ENCODE measurements at places on chromosomes 2 and 18.
A peak's percentile ranks its signal among the peaks of the same experiment; 100 is the strongest.

DNA sequence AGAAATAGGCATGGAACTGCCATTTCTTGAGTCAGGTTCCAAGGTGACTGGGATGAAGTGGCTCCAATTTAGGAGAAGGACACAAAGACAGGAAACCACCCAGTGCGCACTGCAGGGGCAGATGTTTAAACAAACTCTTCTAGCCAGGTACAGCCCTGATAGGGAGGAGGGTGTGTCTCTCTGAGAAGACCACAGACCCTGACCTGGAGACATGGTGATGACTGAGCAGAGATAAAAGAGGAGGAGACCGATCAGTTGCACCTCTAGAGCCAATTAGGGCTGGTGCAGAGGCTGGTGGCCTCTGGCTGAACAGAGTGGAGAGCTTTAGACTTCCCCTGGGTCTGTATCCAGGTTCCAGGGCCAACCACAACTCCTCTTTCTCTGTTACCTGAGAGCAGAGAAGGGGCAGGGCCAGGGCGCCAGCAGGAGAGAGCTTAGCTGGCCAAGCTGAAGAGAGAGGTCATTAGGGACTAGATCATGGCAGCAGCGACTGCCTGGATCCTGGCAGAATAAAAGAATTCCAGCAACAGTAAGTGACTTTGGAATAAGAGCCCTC is 5.4 kb upstream of the SPOPL start:
- no peak for DNase-seq

DNA sequence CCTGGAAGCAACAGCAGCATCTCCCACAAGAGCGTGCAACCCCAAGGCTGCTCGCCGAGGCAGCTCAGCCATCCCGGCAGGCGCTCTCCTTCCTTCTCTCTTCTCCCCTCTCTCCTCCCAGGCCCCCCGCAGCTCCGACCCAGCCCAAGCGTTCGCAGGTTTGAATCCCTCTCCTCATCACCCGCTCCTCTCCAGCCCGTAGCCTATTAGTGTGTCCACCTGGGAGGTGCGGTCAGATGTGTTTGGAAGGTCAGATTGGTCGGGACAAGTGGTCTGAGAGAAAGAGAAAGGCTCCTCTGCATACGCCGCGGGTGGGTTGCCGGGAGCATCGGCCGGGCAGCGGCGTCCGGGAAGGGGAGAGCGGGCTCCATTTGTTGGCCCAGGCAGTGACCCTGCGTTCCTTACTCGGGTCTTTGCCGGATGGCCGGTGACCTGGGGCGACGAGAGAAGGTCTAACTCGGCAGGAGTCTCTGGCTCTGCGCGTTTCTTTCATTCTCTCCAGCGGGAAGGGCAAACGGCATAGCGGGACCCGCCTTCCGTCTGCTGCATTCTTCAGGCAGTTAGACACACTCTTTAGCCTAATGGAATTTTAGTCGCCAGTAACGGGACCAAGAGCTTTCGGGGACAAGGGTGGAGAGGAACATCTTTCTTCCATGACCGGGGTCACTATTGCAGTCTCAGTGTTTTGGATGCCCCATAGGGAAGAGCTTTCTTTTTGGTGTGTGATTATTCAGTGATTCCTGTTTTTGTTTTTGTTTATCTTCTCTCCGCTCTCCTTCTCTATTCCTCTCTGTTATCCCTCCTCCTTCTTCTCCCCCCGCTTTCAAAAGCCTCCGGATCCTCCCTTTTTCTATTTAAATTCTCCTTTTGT is 1.1 kb upstream of the TMEFF2 start:
- DNase-seq: no peak

GRCh38 chr2:60661073-60661738 is 94.9 kb upstream of the PAPOLG start:
- no peak for DNase-seq

DNA sequence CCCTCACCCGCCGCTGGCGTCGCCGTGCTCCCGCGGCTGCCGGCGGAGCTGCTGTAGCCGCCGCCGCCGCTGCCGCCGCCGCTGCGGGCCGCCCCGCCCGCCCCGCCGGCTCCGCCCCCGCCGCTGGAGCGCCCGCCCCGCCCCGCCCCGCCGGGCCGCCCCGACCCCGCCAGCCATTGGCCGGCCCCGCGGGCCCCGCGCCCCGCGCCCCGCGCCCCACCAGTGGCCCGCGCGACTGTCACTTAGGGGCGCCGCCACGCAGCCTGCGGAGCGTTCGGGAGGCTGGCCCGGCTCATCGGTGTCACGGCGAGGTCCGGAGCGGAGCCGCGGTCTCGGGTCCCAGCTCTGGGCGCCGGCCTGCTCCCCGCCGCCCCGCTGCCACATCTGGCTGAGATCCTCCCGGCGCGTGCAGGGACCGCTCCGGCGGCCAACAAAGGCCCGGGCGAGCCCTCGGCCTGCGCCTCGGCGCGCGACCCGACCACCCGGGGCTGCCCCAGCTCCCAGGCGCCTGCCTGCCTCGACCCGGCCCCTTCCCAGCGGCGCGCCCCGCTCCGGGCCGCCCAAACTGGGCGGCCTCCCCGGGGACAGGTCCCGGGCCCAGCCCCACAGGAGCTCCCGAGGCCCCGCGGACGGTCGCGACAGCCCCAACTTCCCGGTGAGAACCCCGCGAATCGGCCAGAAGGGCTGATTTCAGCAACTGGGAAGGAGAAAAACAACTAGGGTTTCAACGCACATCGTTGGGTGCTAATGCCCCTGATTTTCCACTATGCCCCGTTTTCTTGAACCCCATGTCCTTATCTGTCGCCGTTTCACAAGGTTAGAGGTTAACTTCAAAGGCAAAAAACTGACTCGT is at the start of gene MGAT4A:
MGAT4A (minus strand) TSS at position 92 of the 853 bp plus-strand sequence. CDS start 4,800 bp downstream, outside the sequence.
- peak; percentile 45 for DNase-seq

DNA sequence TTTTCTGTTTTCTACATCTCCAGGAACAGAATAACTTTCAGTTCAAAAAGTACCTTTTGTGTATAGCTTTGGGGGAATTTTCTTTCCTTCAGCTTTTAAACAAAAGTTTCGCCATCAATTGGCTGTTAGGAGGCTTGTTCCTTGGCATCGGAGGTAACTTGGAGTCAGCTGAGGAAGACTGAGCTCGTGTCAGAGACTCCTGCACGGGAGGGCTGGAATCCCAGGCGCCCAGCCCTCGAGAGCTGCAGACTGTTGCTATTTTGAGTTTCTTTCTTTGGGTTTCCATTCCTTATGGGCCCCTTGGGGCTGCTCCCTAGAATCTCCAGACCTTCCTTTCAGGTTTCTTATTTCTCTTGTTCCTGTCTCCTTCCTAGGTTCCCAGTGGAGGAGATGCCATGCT is 8.1 kb downstream of the EMILIN2 start:
- DNase-seq: no peak

GRCh38 chr18:41396861-41397260 is 558.2 kb upstream of the PIK3C3 start:
- no peak for DNase-seq

DNA sequence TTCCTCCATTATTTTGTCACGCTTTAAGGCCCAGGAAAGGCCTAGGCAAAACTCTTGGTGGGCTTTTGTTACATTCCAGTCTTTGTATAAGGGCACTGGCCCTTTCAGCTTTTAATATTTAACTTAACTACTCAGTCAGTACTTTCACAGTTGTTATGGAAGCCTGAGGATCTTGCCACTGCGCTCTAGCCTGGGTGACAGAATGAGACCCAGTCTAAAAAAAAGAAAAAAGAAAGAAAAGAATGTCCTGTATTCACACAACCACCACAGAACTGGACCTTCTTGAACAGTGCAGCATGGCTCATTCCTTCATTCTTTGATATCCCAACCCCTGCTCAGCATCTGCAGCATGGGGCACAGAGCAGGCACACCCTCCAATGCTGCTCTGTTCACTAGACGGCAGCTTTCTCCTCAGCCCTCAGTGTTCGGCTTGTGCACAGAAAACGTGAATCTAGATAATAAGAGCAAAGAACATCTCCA is 93.4 kb upstream of the MSH2 start:
- no peak for DNase-seq

DNA sequence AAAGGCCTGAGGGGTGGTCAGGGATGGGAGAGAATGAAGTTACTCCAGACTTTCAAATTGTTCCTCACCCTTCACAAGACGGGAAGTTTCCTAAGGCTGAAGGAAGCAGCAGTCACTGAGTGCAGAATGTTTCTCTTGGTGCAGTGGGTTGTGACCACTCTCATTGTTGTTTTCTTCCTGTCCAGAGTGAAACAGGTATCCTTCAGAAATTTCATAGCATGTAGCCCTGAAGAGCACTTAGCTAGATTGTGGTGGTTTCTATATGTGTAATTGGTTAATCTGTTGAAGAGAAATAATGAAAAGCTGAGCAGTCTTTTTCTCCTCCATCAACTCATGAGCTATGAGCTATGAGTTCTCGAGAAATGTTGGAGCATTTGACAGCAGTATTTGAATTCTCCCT is 96.8 kb downstream of the GPD2 start:
- DNase-seq: no peak

DNA sequence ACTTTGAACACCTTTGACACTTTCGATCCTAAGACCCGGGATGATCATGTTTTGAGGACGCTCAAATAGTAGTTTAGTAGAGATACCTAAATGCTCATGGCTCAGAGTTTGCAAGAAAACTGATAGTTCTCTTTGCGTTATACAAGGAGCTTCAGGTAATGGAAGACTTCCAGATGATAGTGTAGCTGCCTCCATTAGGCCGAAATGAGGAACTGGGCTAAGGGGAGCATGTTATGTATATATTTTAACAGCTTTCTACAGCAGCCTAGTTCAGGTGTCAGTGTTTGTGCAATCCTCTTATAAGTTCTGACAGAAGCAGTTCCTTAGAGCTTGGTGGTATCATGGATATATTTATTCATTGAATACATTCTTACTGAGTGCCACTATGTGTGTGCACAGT is 126.7 kb upstream of the EPC2 start:
- DNase-seq: no peak

- DNase-seq: no peak
Measured at GRCh38 chr18:63997041-63997440, 27.2 kb downstream of the SERPINB8 start.

GRCh38 chr2:503288-503999 is 173.8 kb downstream of the TMEM18 start:
- no peak for DNase-seq

- no peak for DNase-seq
Measured at GRCh38 chr2:30149513-30149912, 2.7 kb downstream of the YPEL5 start.

DNA sequence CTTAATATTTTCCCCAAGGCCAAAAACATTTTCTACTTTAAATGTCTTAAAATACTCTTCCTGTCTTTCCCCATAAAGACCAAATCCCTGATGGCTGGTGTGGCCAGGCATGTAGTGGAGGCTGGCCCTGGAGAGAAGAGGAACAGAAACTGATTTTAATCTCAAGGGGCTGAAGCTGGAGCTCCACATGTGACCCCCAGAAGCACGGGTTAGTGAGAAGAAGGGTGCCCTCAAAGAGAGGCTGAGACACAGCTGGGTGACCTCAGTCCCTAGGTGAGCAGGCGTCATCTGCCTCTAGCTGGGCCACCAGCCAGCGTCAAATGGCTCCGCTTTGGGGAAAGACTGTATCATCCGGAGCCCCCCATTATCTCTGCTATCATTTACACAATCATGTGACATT is 19.3 kb upstream of the TMEM18 start:
- no peak for DNase-seq

DNA sequence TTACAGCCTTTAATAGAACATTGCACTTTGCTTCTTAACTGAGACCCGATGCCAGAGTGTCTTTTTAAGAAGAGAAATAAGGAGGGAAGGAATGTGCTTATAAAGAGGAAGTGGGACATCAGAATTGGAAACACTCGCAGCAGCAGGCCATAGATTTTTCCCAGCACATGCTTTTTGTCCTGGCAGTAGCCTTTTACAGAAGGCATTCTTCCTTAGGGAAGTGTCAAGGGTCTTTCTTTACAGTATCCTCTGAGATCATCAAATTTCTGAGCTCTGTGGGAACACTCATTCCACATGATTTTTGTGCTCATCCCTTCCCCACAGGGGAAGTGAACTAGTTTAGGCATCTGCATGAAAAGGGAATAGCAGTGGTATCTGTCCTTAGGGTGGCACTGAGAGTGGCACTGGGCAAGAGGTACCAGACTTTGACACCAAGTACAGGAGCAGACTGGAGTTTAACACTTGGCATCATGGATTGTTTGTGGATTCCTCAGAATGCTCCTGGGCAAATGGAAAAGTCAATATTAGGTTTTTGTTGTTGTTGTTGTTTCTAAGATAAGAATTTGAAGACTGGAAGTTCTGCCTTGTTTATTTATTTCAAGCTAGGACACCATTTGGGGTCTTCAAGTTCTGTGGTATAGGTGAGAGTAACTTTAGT is 4.1 kb downstream of the MYO1B start:
- DNase-seq: no peak

DNA sequence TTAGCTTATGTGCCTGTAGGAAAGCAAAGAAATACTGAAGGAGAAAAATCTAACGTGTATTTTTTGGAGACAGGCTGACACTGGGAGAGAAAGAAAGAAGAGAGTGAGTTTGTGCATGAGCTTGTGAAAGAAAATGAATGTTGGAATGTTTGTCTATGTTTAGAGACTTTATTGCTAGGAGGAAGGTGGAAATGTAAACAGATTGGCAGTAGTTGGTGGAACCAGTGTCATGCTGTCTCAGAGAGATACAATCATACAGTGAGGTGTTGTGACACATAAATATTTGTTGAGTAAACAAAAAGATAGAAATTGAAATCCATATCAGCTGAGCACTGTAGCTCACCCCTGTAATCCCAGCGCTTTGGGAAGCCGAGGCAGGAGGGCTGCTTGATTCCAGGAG is 222.2 kb upstream of the MEIS1 start:
- no peak for DNase-seq

GRCh38 chr2:55061523-55062344 is 11.5 kb upstream of the RTN4 start:
- DNase-seq: no peak

- no peak for DNase-seq
Measured at GRCh38 chr2:137435162-137435561, 529.1 kb upstream of the HNMT start.

GRCh38 chr2:9665898-9666297 is 35.1 kb upstream of the YWHAQ start:
- DNase-seq: no peak

GRCh38 chr18:71899707-71900472 is 644.3 kb downstream of the CBLN2 start:
- no peak for DNase-seq

DNA sequence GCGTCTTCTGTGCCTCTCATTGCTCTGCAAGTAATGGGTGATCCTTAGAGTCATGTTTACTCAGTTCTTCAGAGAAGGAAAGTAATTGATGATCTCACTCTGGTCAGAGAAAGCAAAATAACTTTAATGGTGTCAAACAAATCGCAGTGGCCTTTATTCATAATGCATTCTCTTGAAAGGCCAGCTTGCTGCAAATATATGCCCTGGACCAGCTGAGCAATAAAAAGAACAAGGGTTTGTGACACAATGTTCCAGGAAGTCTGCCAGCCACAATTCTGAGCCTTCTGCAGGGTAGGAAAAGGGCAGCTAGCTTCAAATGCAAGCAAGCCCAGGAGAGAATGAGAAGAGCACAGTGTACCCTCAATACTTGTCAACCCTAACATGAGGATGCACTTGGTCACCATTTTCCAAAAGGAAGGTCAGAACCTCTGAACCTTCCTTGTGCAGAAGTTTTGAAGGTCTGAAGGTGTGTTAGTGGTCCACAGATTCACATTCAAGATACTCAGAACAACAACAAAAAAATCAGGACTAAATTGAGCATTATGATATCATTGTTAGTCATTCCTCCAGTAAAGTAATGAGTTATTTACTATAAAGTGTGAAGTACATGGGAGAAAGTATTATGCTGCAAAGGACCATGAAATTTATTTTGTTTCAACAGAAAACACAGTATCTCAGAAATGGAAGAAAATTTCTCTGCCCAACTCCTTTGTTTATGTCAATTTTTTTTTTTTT is 355.6 kb downstream of the PAX3 start:
- DNase-seq: no peak

- no peak for DNase-seq
Measured at GRCh38 chr2:100137866-100138570, 4.4 kb downstream of the AFF3 start.

- DNase-seq: no peak
Measured at GRCh38 chr18:55934821-55935220, 346.8 kb upstream of the TCF4 start.

All from activated CD8-positive, alpha-beta memory T cell treated with anti-CD3 and anti-CD28 coated beads for 1 hour (primary cell).